Fibroblast of villous mesenchyme (primary cell): ENCODE measurements at places on chromosomes 6 and 20.

- no peak for DNase-seq
Measured at GRCh38 chr6:159972506-159973268, 3.8 kb downstream of the IGF2R start.

DNA sequence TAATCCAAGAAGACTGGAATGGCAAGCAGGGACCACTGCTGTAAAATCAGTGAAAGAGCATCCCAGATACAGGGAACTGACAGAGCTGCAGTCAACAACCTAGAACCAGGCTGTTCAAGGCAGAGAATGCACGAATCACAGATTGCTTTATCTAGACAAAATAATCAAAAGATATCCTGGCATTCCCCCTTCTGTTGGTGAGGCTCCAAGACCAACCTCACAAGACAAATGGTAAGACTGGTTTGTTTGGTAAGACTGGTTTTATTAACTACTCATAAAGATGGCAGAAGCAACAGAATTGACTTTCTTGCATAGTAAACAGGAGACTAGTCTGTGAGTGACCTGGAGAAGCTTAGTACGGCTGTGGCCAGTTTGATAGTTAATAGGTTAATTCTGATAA, 88.8 kb upstream of the AHI1 start:
- no peak for DNase-seq

- no peak for DNase-seq
Measured at GRCh38 chr6:22208026-22208425, 88.8 kb downstream of the PRL start.

- no peak for DNase-seq
Measured at GRCh38 chr6:45509426-45509825, 131.7 kb upstream of the SUPT3H start.

GRCh38 chr20:21874127-21874526, 168.7 kb downstream of the PAX1 start:
- no peak for DNase-seq

- no peak for DNase-seq
Measured at GRCh38 chr20:63731410-63731809, 5.1 kb upstream of the LIME1 start.

DNA sequence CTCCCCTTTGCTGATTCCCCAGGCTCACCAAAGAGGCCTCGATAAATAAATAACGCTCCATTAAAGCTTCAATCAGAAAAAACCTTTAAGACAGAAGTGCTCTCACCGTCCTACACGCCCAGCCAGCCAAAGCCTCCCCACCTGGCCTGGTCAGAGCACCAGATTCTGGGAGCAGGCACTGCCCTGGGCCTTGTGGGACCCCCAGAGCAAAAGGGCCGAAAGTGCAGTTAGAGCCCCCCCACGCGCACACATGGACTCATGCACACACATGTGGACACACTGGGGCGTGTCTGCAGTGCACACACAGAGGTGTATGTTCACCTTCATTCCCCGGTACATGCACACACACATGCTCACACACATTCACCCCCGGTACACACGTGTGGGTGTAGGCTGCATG, 1.9 kb upstream of the NECAB3 start:
- DNase-seq = no peak

GRCh38 chr20:36062799-36063198, 91.7 kb upstream of the EPB41L1 start:
- peak; percentile 65 for DNase-seq

DNA sequence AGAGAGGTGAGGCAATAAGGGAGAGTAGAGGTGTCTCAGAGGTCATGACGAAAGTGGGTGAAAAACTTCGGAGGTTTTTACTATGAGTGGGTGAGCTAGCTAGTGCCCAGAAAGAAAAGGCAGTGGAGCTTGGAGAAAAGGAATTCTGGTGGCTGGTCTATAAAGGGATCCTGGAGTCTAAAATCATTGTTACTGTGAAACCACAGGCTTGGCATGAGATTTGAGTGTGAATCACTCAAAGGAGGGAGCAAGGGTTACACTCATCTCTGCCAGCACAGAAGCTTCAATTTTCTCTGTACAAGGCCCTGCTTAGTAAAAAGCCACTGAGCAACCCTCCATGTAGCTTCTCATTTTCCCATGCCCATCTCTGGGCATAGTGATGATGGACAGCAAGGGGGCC, 47.5 kb downstream of the CD83 start:
- peak; percentile 12 for DNase-seq

DNA sequence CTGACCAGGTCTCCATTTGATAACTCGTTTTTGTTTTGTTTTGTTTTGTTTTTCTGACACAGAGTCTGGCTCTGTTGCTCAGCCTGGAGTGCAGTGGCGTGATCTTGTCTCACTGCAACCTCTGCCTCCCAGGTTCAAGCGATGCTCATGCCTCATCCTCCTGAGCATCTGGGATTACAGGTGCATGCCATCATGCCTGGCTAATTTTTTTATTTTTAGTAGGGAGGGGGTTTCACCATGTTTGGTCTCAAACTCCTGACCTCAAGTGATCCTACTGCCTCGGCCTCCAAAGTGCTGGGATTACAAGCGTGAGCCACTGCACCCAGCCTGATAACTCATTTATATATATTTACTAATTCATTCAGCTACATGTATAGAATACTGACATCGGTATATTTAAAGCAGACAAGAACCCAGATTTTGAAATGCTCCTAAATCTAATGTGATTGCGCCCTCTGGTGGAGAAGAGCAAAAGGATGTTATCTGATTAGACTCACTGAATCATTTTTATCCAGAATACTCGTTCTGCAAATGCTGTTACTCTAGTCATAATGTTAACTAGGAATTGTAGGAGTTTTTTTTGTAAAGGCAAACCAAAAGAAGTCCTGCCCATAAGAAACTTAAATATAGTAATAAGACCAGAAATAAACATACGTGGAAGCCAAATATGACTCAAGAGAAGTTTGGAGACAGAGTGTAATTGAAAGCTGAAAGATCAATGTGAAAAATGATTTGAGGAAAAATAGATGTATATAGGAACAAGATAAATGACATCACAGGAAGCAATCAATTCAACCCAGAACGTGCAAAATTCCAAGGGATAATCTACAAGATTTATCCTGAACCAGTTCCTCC, 5.3 kb upstream of the COL12A1 start:
- DNase-seq = peak; percentile 83

DNA sequence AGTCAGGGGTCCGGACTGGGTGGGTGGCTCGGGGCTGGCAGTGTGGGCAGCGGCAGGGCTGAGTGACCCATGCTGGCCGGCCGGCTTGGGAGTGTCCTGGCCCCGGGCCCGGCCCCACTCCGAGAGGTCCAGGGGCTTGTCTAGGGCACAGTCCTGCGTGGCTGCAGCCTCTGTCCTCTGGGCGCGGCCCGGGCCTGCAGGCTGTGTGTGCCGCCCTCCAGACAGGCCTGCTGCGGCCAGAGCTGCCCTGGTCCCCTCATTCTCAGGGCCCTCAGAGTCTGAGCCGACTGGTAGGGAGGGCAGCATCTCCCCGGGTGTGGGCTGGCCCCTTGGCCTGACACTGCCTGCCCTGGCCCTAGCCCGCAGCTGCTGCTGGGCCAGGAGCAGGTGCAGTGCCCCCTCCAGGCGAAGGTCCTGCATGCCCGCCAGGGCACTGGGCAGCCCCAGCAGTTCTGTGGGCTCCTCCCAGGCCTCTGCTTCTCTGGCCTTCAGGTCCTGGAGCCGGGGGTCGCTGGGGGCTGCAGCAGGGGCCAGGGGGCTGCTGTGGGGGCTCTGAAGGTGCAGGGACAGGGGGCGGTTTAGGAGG, 6.9 kb upstream of the CABLES2 start:
- DNase-seq = no peak

DNA sequence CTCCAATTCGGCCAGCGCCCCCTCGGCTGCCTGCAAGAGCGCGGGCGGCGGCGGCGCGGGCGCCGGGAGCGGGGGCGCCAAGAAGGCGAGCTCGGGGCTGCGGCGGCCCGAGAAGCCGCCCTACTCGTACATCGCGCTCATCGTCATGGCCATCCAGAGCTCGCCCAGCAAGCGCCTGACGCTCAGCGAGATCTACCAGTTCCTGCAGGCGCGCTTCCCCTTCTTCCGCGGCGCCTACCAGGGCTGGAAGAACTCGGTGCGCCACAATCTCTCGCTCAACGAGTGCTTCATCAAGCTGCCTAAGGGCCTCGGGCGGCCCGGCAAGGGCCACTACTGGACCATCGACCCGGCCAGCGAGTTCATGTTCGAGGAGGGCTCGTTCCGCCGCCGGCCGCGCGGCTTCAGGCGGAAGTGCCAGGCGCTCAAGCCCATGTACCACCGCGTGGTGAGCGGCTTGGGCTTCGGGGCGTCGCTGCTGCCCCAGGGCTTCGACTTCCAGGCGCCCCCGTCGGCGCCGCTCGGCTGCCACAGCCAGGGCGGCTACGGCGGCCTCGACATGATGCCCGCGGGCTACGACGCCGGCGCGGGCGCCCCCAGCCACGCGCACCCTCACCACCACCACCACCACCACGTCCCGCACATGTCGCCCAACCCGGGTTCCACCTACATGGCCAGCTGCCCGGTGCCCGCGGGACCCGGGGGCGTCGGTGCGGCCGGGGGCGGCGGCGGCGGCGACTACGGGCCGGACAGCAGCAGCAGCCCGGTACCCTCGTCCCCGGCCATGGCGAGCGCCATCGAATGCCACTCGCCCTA, 963 bp downstream of the FOXF2 start:
- peak; percentile 65 for DNase-seq

DNA sequence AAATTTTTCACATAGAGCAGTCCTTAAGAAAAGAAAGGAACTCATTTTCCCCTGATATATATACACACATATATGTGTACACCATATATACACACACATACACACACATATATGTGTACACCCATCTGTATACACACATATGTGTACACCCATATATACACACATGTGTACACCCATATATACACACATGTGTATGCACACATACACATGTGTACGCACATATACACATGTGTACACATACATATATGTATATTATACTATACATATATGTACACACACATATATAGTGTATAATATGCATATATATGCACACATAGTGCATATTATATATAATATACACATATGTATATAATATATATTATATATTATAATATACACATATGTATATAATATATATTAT, 9.1 kb downstream of the MAP3K4 start:
- DNase-seq = no peak

GRCh38 chr20:32395066-32395465, 36.9 kb downstream of the ASXL1 start:
- DNase-seq = no peak

DNA sequence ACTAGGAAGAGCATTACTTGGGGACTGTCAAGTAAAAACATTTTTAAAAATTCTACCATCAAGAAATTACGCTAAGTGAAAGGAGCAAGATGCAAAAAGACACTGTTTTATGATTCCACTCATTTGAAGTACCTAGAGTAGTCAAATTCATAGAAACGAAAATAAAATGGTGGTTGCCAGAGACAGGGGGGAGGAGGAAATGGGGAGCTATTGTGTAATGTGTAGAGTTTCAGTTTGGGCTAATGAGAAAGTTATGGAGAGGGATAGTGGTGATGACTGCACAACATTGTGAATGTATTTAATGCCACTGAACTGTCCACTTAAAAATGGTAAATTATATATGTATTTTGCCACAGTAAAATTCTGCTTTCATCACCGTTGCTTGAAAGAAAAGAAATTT, 83.8 kb downstream of the UST start:
- DNase-seq = no peak

DNA sequence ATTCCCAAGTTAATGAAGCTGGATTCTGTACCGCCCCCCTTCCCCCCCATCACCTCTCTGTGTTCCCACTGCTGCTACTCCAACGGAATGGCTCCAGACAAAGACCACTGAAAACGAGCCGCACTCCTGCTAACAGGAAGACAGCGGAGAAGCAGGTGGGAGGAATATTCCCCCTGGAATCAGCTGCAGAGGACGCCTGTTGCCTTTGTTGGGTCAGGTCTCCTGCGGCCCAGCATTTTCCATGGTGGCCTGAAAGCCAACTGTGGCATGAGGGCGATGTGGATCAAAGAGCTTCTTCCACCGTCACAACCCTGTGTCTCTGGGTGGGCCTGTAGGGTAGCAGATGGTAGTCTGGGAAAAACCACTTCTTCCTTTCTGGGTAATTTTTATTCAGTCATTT, 16.8 kb downstream of the AAR2 start:
- DNase-seq = no peak

GRCh38 chr20:35207950-35208611, 18.4 kb upstream of the MMP24 start:
- DNase-seq = peak; percentile 87

DNA sequence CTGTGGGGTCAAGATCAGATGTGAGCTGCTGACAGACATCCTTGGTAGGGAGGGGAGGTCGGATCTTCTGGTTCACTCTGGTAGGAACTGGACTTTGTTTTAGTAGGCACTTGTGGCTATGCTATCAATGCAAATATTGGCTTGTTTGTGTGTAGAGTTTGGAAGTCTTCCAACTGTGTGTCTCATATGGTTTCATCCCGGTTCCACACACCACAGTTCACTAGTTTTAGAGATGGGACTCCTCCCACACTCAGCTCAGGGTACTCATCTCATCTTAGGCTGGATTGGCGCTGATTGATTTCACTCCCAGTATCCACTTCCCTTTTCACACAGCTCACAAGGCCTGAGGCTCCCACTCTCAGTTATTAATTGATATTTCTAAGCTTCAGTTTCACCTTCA, 161.3 kb downstream of the THBS2 start:
- peak; percentile 65 for DNase-seq

- DNase-seq = no peak
Measured at GRCh38 chr20:25242231-25242630, 5.7 kb upstream of the PYGB start.

GRCh38 chr6:2110504-2110903, 134.9 kb downstream of the GMDS start:
- peak; percentile 13 for DNase-seq

GRCh38 chr6:137723273-137724017, 143.6 kb upstream of the TNFAIP3 start:
- no peak for DNase-seq

DNA sequence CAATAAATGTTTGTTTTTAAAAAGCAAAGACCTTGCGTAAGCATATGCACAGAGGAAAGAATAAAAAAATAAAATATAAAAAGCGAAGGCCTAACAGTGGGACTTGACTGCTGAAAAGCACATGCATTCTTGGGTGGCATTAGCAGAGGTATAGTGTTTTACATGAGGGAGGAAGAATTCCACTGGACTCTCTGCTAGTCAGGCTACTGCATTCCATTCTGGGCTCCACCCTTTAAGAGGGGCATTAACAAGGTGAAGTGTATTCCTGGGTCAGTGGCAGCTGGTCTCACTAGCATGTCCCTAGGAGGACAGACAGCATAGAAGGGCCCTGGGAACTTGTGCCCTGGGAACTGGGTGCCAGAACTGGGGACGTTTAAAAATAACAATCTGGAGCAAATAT, 134.1 kb downstream of the SOBP start:
- no peak for DNase-seq

- no peak for DNase-seq
Measured at GRCh38 chr6:37200085-37200484, 30.1 kb downstream of the PIM1 start.

- DNase-seq = no peak
Measured at GRCh38 chr6:96065213-96065612, 49.4 kb downstream of the FUT9 start.
